ENCODE measurements at places on chromosomes 13 and 19.

DNA sequence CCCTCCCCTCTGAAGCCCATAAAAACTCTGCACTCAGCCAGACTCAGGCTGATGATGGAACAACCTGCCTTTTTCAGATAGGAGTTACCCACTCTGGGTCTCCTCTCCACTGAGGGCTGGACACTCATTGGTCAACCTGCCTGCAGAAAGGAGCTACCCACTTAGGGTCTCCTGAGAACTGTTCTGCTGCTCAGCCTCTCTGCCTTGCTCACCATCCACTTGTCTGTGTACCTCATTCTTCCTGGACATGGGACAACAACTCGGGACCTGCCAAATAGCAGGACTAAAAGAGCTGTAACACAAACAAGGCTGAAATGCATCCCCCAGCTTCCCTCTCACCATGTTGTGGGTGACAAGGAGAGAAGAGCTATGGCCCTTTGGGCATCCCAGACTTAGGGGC is 18.4 kb upstream of the RCBTB2 start:
- no peak for DNase-seq

DNA sequence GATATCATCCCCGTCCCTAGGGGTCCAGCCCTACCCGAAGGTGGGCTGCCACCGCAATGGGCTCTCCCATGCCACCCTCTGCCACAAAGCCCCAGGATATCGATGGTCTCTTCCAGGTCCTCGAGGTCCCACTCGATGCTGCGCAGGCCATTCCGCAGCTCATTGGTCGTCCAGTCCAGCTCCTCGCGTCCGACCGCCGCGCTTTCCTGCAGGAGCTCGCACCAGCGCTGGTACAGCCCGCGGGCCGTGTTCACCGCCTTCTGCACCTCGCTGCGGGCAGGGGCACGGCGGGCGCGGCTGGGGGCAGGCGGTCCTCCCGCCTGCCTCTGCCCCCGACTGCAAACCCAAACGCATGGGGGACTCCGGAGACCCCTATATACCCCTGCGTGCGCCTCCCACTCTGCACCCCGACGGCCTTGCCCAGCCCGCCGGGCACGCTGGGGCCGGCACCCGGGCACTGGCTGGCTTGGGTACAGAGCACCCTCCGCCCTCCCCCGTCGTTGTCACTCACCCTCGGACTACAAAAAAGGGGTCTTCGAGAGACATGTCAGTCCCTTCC is 468 bp downstream of the STX10 start:
- no peak for DNase-seq

DNA sequence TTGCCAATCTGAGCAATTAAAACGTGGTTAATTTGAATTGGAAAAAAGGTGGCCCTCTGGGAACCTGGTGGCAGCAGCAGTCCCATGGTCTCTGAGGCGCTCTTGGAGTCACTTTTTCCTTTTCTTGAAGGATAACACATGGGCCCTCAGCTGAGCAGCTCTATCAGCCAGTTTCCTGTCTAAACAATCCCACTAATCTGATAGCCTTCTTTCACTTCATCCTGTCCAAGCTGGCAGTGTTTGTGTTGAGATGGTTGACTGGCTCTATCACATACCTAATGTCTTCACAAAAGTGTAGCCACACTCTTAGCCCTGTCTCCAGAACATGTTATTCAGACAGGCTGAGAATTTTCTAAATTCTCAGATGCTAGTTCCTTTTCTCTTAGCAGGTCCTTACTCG is 10.7 kb downstream of the MZT1 start:
- no peak for DNase-seq

DNA sequence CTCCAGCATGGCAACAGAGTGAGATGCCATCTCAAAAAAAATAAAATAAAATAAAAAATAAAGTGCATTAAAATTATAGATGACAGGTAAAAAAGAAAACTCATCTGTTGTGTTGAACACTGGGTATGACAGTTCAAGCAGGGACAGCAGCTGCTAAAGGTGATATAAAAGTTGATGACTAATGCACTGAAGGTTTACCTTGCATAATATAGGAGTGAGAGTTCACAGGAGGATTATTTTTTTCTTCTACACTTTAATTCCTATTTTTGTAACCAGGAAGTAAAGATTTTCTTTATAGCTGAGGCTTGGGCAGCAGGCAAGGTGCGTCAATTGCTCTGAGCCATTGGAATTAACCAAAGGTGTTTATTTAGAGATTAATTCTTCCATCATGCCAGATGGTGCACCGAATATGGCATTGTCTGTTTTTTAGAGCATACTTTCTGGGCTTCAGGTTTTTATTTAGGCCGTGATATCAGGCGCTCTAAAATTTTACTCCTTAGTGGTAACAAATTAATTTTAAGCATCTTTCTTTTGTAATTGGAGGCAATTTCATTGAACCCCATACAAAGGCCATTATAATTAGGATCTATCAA is 337.0 kb upstream of the SLC10A2 start:
- DNase-seq, result no peak

DNA sequence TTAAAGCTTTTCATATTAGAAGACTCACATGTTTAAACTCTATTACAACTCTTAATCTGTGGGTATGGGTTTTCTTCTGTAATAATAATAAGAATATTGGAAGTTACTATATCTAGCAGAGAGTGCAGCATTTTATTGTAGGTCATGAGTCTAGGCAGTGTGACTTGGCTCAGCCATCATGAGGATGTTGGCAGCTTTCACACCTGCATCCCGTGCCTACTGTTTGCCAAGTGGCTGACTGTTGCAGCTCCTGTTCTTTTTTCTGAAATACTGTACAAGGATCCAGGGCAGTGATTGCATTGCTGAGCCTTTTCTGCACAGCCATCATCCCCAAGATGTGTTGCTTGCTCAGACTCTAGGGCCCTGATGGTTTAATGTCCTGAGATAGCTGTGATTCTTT is 47.4 kb downstream of the MTUS2 start:
- no peak for DNase-seq

DNA sequence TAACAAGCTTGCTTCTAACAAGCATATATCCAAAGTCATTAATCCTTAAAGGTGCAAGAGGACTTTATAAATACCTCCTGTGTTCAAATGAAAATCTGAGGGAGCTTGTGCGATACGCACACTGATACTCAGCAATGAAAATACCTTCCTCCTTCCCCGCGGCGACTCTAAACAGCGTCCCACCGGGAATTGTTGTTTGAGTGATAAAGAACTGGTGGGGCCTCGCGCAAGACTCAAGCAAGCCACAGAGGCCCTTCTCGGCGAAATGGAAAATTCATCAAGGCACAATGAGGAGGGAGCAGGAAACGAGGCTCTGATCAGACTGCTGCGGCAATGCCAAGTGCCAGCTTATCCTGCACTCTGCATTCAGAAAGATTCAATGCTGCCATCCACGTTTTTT is 126.7 kb downstream of the ABCC4 start:
- DNase-seq, result no peak

Data from T-cell (primary cell).